Stimulated activated CD4-positive, alpha-beta T cell treated with anti-CD3 and anti-CD28 coated beads, TNF-alpha, amount 100 ng/mL, for 48 hours (primary cell): ENCODE measurements at places on chromosomes 1 and 21.

DNA sequence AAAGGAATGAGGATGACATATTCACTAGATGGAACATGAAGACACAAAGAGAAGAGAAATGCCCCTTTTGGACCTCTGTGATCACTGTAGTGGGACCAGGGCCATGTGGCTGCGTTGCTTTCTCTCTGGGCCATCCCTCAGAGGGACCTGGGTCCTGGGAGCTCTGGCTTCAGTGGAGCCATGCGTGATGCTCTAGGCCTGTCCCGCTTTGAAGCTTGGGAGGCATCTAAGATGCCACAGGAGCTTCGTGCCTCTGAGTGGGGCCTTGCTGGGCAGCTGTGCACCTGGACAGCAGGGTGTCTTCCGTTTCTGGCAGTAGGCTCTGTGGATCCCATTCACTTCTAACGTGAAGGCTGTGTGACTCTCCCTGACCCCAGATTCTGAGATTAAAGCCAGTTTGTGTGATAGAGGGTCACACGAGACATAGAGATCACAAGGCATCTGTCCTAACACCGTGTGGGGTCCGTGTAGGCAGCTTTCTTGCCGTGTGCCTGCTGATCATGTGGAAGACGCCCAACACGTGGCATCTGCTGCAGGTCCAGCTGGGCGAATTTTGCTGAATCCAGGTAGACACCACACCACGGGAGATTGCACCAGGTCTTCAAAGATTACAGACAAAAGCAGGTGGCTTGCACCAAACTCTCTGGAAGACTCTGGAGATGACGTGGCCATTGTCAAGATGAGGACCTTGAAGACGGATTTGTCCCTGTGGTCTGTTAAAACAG is 17.2 kb upstream of the PRSS38 start:
- DNase-seq, result no peak

DNA sequence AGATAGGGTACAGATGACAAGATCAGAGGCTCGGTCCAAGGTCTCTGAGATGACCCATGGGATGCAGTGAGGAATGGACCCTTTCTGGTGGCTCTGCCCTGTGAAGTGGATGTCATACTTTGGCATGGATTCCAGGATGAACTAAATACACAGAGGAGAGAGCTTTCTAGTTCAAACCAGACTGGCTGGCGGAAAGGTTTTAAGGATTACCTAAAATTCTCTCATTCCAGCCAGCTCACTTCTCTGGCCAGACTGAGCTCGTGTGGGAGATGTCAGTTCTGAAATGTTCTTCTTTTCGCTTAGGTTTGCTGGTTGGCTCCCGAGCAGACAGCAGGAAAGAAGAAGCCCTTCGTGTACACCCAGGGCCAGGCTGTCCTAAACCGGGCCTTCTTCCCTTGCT is 6.2 kb downstream of the RNPEP start:
- DNase-seq, result no peak

DNA sequence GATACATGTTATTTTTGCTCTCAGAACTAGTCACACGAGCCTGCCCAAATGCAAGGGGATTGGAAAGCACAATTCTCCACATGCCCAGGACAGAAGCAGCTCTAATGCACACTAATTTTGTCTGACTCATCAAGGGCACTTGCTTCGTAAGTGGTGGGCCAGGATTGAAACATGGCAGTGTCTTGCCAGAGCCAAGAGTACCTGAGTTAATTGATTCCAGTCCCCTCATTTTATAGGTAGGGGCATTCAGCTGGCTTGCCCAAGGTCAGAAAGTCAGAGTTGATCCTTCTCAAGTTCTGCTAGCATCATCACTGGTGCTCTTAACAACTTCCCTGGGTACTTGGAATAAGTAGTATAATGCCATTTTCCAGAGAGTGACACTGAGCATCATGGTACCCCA is 356.1 kb downstream of the ZNF326 start:
- no peak for DNase-seq

GRCh38 chr1:178931858-178932551 is 61.1 kb upstream of the ANGPTL1 start:
- DNase-seq, result no peak

DNA sequence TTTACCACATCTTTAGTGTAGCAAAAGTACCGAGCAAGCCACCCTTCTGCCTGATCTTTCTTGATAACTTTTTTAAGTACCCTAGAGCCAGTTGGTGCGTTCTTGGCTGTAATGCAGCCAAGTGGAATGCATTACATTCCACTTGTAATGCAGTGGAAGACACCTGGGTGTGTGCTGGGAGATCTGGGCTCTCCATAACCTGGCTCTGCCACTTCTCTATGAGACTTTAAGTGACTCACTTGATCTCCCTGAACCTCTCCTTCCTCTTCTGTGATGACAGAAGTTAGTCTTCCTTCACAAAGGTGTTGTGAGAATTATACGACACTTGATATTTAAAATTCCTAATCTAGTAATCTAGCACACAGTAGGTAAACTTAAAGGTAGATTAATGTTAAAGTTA is 35.3 kb upstream of the NFIA start:
- DNase-seq, result no peak

GRCh38 chr1:23591460-23592208 is 32.3 kb upstream of the ID3 start:
- DNase-seq, result peak; percentile 52

- DNase-seq, result no peak
Measured at GRCh38 chr1:163528710-163529348, 207.1 kb downstream of the NUF2 start.

DNA sequence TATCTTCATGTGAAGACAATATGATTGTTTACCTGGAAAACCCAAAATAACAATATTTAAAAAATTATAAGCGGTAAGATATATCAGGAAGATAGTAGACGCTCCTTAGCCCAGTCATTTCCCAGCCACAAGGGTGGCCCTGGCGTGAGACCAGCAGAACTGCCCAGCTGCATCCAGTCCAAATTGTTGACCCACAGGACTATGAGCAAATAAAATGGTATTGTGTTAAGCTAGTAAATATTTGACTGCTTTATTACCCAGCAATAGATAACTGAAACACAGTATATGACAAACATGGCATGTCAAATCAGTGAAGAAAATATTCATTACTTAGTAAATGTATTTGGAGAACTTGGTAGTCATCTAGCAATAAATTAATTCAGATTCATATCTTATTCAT is 294.3 kb upstream of the SPAG17 start:
- no peak for DNase-seq

DNA sequence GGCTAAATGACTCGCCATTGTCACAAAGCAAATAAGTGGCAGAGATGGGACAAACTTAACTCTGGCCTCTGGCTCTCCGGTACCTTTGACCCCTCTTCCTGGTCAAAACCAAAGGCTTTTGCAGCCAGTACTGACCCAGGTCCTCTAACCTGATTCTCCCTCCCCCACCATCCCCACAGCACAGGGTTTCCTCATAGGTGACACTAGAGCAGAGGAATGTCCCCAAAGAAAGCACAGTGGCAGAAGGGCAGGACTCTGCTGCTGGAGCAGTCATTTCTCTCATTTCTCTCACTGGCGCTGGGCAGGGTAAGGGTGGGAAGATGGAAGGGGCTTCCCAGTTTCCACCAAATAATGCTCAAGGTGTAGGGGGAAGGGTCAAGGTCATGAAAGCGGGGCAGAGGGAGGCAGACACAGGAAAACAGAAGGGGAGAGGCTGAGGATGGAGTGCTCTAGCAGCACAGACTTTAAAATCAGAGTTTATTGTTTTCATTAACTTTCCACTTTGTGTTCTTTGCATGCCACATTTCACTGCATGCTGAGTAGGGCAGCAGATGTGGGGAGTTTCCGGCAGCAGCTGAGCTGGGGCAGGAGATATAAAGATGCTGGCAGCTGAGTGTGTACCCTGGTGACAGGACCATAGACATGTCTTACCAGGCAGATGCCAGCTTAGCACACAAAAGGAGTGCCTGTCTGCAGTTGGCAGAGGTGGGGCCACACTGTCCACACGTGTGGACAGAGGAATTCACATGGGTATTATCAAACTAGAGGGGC is 80.5 kb downstream of the FAM78B start:
- DNase-seq, result no peak

- no peak for DNase-seq
Measured at GRCh38 chr1:180854456-180854855, 58.2 kb upstream of the KIAA1614 start.

- DNase-seq, result no peak
Measured at GRCh38 chr1:44249543-44249942, 36.3 kb downstream of the DMAP1 start.

- DNase-seq, result no peak
Measured at GRCh38 chr21:25863031-25863430, 128.3 kb downstream of the GABPA start.

GRCh38 chr1:211280910-211281309 is 21.7 kb downstream of the RCOR3 start:
- no peak for DNase-seq

GRCh38 chr1:6212193-6212959 is 6.5 kb downstream of the RNF207 start:
- DNase-seq, result no peak

GRCh38 chr1:40256401-40257084 is 1.5 kb upstream of the ZMPSTE24 start:
- DNase-seq, result no peak

- no peak for DNase-seq
Measured at GRCh38 chr1:235724730-235725129, 75.1 kb upstream of the GNG4 start.

GRCh38 chr1:48560116-48560515 is 88.1 kb upstream of the SPATA6 start:
- no peak for DNase-seq

DNA sequence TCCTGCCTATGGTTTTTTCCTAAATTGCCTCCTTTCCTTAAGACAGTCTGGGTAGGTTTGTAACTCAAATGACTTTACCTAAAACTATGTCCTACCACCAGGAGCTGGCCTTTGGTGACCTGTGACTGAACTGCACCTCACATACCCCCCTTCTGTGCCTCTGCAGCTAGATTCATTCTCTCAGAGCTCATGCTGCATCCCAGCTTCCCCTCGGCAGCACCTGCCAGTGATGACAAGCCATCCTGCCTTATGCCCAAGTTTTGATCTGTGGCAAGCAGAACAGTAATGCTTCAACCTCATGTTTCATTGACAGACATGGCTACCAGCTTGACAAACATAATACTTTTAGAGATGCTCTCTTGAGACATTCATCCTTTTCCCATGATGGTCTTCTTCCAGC is 141.9 kb downstream of the TSEN15 start:
- DNase-seq, result no peak

GRCh38 chr1:172277275-172277674 is 143.2 kb upstream of the C1orf105 start:
- DNase-seq, result no peak
